NCI-H524 (cell line): ENCODE measurements at places on chromosomes 16 and 17.

- DNase-seq, result no peak
Observed at GRCh38 chr16:4968879-4969483, 10.9 kb downstream of the SEC14L5 start.

DNA sequence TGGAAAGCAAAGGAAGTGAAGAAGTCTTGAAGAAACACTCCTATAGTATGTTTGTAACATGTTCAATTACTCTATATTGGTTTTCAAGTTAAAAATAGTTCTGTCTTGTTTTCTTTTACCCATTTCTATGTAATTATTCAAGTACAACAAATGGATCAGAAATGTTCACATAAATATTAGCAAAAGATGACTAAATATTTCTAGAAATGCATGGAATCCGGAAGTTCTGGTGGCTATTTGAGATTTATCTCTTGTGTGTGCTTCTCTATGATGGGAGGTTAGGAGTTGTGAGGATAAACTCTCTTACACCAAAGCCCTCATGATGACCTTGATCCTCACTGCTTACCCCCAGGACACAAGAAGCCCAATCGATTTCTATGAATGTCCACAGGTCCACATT, 237.5 kb downstream of the CDH8 start:
- DNase-seq, result no peak

DNA sequence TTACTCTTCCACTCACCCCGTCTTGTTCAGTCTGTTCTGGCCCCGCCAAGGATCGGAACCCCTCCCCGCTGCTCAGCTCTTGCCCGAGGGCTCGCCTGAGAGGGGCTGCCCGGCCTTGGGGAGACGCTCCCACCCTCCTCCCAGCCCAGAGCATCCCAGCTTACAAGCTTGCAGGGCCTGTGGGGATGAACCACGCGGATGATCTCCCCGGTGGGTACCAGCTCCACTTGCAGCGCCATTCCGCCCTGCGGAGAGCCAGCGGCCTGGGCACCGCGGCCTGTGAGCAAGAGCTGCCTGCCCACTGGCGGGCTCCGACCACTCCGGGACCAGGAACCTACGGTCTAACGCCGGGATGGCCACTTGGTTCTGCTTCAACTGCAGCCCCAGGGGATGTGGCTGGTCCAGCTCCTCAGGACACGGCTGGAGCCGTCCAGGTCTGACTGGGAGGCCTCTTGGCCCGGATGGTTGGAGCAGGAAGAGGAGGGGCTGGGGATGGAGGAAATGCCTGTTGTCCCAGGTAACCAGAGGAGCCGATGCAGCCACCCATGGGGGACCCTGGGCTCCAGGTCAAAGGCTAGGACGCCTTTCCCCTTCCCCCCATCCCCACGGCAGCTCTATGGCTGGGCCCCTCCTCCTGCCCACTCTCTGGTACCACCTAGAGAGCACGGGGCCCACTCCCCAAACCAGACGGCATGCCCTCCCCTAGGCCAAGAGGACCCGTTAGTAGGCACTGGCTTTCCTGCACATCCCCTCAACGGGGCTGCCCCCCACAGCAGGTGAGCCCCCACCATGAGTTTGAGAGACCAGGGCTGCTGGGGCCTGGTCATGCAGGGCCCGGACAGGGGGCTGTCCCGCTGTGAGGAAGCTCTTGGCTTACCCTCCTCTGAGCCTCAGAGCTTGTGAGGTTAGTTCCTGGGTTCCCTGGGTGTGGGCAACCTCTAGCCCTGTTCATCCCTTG, at the start of gene MYO1C:
TSS of gene MYO1C (minus strand) at position 438 of the 958 bp plus-strand sequence. CDS start at position 239, 199 bp downstream.
- no peak for DNase-seq

DNA sequence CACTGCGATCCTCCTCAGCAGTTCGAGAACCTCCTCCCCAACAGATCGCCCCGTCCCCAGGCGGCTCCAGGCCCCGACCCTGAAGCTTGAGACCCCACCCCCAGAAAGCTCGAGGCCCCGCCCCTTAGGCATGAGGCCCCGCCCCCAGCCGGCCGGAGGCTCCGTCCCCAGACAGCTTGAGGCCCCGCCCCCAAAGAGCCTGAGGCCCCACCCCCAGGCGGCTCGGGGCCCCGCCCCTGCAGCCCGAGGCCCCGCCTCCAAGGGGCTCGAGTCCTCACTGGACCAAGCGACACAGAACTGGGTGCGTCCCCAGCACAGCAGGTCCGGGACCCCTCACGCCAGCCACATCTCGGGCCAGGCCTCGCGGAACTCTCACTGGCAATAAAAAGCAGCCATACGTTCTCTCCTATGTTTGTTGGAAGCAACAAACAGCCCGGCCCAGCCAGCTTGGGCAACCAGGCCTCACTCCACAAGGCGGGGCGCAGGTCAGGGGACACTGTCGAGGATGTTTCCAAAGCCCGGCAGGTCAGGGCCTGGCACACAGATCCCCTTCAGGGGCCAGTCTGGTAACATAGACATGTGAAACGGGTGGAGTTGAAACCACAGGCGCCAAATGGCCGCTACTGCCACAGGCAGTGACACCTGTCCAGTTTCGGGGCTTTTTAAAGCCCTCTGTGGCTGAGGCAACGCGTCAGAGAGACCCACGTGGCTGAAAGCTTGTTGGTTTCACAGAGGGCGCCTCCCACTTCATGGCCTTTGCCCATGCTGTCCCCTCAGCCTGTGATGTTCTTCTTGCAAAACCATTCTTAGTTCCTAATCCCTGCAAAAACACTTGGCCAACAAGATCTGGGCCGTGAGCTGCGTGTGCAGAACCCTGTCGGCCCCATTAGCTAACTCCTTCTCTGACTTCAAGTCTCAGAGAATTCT, 224.2 kb downstream of the PARN start:
- no peak for DNase-seq

DNA sequence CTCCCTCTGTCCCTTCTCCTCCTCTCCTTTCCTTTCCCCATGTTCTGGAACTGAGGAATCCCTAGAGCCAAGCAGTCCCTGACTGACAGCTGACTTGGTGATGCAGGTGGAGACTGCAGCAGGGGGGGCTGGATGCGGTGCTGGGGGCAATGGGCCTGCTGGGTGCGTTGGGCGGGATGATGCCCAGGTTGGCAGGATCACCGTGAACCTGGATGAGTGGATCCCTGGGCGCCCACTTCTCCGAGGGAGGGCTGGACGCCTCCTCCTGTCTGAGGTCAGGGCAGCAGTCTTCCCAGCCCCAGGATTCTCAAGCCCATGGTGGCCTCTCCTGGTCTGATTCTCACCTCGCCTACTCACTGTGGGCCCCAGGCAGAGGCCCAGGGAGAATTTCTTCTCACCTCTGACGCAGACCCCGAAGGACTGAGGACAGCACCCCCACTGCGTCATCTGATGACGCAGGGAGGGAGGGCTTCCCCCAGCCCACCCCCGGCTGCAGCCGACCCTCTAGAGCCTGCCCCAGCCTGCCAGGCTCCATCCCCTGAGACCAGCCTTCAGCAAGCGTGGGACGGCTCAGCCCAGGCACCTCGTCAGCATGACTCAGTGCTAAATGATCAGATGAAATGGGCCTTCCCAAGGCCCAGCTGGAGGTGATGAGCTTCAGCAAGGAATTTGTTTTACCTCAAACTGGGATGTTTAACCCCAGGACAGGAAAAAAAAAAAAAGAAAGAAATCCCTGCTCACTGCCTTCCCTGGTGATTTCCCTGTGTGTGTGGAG, 188.0 kb upstream of the TNRC6C start:
- DNase-seq, result no peak

GRCh38 chr16:87316450-87316922, 706 bp downstream of the C16orf95 start:
- DNase-seq, result no peak

GRCh38 chr17:45824475-45824874, 20.2 kb upstream of the SPPL2C start:
- no peak for DNase-seq

- no peak for DNase-seq
Observed at GRCh38 chr16:82865412-82865811, 238.6 kb downstream of the CDH13 start.

DNA sequence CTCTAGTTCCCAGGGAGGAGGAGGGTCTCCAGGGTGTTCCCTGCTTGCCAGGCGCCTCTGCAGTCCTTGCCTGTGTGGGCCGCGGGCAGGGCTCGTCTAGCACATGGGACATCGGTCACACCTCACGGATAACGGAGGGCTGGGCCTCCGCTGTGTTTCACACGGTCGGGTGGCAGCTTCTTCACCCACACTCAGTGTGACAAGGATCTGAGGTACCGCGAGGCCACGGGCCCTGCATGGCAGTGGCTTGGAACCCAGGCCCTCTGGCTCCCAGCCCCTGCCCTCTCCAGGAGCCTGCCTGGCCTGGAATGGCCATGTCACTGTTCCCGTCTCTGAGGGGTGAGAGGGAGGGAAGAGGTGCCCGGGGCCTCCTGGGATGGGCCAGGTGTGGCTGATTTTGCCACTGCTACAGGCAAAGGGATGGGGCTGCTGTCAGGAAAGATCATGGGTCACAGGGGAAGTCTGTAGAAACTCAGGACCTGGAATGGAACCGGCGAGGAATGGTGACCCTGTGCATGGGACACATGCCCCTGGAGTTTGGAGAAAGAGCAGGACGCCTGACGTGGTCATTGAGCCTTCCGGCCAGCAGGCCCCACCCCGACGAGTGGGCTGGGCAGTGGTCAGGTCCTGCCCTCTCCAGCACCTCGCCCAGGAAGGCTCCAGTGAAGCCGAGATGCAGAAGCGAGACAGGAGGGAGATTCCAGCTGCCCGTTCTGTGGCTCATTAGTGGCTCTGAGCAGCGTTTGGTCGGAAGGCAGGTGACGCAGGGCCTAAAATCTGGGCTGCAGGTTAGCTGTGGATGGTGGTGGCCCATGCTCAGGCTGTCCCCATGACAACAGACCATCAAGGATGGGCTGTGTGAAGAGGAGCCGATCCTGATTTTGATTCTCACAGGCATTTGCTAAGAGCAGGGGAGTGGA, 76.5 kb upstream of the GSE1 start:
- no peak for DNase-seq

DNA sequence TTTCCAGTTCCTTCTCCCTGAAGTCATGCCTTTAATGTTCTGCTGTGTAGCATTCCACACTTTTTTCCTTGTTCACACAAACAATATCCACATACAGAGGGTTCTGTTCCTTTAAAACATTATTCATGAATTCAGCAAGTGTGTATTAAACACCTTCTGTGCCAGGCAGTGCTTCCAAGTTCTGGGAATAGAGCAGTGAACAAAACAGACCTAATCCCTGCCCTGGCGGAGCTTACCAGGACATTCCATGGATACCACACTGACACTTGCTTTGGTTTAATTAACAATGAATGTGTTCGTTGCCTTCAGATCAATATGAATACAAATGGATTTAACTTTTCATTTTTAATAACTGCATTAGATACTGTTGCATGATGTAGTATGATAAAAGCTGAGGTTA, 57.9 kb upstream of the CLEC19A start:
- DNase-seq, result no peak

- no peak for DNase-seq
Observed at GRCh38 chr17:19644493-19645210, 3.9 kb upstream of the ALDH3A2 start.

DNA sequence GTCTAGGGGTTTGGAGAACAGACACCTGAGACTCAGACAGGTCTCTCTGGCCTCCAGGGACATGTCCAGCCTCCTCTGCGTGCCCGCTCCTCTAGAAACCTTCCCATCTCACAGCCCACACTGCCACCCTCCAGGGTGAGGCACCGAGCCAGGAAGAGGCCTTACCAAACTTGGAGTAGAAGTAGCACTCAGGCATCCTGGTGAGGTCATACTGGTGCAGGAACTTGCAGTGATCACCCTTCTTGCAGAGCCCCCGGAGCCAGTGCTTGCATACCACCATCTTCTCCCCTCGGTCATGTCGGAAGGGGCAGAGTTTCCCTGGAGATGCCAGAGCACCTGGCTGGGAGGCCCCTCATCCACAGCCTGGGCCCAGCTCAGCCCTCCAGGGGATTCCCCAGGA, 4.2 kb downstream of the CPSF4L start:
- DNase-seq, result no peak

GRCh38 chr16:56747486-56748045, 17.6 kb downstream of the NUP93 start:
- DNase-seq, result no peak

DNA sequence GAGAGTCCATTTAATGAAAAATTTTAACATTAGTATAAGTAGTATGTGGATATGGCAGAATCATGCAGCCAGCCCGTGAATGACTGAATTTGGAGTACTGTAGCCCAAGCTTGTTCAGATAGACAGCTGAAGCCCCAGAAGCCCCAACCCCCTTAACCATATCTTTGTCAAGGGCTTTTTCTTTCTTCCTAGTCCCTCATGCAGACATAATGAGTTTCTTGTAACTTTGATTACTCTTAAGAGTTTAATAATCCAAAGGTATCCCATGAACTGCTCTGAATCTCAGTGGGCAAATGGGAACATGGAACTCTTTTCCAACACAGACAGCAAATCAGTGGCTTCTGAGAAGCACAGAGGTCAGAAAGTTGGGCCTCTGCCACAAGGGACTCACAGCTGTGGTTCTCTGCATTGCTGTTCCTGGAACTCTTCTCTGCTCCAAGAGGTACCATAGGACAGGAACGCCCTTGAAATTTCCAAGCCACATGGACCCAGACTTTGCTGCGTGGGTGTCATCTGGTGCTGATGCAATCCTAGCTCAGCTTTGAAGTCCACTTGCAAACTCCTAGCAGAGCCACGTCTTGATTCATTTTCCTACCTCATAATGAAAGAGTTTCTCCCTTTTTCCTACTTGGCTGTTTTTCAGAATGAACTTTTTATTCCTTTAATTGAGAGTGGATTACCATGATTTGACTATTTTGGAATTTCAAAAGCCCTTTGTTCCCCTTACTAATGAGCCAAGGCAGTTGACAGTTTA, 18.1 kb downstream of the LYRM1 start:
- no peak for DNase-seq

GRCh38 chr17:78249818-78250806, 18.7 kb downstream of the TMEM235 start:
- DNase-seq, result no peak

DNA sequence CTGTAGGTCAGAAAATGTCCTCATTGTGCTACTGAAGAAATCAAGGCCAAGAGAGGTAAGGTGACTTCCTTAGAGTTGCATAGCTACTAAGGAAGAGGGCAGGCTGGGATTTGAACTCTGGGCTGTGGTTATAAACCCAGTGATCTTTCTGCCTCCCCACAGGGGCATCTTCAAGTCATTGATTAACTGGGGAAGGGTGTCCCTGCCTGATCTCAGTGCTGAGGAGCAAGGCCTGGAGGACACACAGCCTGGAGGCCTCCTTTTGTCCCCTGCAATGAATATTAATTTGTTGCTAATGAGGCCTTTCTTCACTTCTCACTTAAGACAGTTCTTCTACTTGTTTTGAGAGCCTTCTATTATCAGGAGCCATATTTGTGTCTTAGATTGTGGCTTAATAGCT, 83.8 kb downstream of the KATNIP start:
- DNase-seq, result no peak

DNA sequence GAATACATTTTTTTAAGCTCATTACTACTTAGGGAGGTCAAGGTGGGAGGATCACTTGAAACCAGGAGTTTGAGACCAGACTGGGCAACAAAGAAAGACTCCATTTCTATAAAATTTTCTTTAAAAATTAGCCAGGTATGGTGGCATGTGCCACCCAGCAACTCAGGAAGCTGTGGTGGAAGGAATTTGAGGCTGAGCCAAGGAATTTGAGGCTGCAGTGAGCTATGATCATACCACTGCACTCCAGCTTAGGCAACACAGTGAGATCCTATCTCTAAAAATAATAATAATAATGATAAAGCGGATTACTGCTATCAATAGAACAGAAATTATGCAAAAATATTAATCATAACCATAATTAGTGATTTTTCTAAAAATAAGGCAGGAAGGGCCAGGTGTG, 170.3 kb downstream of the COPRS start:
- no peak for DNase-seq
